ENCODE measurements at places on chromosomes 5 and 9. TPM values are rescaled to one million over a fixed set of nuclear protein-coding genes. Genes with fewer than 3 reads are reported as not detected.
A peak's percentile ranks its signal among the peaks of the same experiment; 100 is the strongest.

DNA sequence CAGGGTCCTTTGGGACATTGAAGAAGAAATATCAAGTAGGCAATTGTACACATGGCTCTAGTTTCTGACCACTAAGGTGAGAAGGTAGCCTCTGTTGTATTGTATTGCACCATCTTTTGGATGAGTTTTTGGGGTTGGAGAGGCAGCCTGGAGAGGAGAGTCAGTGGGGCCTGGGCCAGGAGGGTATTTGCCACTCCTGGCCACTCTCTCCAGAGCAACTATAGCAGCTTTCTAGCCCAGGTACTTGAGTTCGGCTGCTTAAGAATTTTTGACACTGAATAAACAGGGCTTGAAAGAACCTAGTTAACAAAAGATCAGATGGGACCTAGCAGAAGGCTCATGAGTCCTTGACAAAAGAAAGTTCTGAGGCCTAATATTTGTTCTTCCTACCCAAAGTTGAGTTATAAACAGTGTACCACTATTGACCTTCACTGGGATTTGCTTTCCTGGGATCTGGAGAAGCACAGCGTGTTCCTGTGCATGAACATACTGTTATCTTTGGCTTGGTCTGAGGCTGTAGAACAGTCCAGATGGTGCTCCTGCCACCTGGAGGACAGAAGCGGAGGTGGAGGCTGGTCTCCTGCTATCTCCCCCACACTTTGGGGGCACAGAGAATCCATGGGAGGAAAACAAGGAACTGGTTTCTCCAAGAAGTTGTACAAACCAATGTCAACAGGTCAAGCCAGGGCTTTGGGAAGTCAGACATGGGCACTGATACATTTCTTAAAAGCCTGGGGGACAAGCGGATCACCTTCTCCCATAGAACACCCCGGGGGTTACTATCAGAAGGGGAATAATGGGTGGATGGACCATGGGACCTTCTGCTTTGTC, 110.4 kb upstream of the LIFR start:
- H3K27me3 ChIP-seq = no peaks in the 10 kb centered on the region
- H3K4me1 ChIP-seq = no peaks in the 10 kb centered on the region
- no peak overlapping the region for H3K27ac ChIP-seq
- H3K4me3 ChIP-seq = no peak overlapping the region

- no peak for DNase-seq
- H3K4me1 ChIP-seq = peaks cover 29% of the 10 kb centered on the region
- H3K4me3 ChIP-seq = peak overlapping the region; percentile 56
- H3K36me3 ChIP-seq = no peaks in the 10 kb centered on the region
- H3K27me3 ChIP-seq = no peaks in the 10 kb centered on the region
Observed at GRCh38 chr9:128552744-128553440, 505 bp downstream of the SPTAN1 start.

RAB3C gene
- not detected for total RNA-seq

DNA sequence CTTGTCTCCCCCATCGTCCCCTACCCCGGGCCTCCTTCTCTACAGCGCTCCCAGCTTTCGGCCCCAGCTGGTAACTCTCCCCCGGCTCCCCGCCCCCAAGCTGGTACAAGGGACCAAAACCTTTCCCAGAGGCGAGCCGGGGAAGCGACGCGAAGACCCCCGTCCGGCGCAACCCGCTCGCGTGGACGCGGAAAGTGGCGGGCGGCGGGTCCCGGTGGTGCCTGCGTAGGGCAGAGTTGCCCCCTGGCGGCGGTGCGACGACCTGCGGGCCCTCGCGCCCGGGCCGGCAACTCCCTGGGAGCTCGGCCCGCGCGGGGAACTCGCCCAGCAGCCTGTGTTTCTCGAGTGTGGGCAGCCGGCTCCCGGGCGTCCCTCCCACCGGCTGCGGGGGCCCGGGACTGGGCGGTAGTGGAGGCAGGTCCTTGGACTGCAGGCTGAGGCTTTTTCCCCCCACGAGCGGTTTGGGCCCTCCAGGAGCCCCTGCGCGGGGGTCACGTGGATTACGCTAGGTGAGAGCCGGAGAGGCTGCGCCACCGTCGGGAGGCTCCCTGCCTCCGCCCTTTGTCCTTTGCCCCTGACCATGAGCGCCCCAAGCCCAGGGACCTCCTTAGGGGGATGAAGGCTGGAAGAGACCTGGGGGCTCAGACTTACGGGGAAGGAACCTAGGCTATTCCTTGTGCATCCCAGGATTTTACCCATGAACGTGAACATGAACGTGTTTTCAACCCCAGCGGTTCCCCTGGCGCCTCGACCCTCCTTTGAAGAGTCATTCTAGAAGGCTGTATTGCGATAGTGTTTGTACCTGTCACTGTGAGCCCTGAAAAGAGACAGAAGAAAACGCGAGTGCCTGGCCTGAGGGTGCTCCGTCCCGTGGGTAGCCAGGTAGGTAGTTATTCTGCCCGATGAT, 2.9 kb upstream of the FOXD1 start:
- DNase-seq = peak; percentile 50
- no peak overlapping the region for H3K27ac ChIP-seq
- H3K36me3 ChIP-seq = no peaks in the 10 kb centered on the region

GRCh38 chr9:108551030-108551841, 304.6 kb downstream of the ACTL7B start:
- no peak overlapping the region for H3K4me3 ChIP-seq
- DNase-seq = no peak
- no peaks in the 10 kb centered on the region for H3K36me3 ChIP-seq
- no peaks in the 10 kb centered on the region for H3K4me1 ChIP-seq

DNA sequence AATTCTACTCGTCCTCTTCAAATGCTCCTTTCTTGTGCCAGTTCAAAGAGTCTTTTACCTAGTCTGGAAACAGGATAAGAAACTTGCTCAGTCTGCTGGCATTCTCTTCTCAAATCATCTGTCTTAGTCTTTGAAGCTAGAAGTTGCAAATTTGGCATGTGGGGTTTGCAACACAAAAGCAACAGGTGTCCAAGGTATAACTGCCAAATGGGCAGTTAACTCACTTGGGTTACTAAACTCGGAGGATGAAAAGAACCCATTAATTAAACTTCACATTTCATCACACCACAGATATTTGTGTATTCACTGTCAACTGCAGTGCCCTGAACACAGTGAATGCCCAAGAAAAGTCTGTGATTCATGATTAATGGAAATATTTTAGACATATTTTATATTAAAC, 108.0 kb upstream of the TARS1 start:
- no peaks in the 10 kb centered on the region for H3K4me1 ChIP-seq
- no peaks in the 10 kb centered on the region for H3K36me3 ChIP-seq

- H3K4me1 ChIP-seq = peaks cover 6% of the 10 kb centered on the region
- no peak overlapping the region for H3K4me3 ChIP-seq
Observed at GRCh38 chr9:89002987-89003386, 11.7 kb downstream of the S1PR3 start.

GRCh38 chr5:65263321-65263720, 218.4 kb downstream of the ADAMTS6 start:
- no peaks in the 10 kb centered on the region for H3K36me3 ChIP-seq
- H3K4me1 ChIP-seq = no peaks in the 10 kb centered on the region
- DNase-seq = no peak

GRCh38 chr5:10354048-10354872, 765 bp downstream of the MARCHF6 start:
- H3K4me3 ChIP-seq = peak overlapping the region; percentile 89
- peak overlapping the region; percentile 96 for H3K27ac ChIP-seq
- peaks cover 11% of the 10 kb centered on the region for H3K4me1 ChIP-seq
- DNase-seq = peak; percentile 51
- no peaks in the 10 kb centered on the region for H3K27me3 ChIP-seq
- H3K36me3 ChIP-seq = no peaks in the 10 kb centered on the region

DNA sequence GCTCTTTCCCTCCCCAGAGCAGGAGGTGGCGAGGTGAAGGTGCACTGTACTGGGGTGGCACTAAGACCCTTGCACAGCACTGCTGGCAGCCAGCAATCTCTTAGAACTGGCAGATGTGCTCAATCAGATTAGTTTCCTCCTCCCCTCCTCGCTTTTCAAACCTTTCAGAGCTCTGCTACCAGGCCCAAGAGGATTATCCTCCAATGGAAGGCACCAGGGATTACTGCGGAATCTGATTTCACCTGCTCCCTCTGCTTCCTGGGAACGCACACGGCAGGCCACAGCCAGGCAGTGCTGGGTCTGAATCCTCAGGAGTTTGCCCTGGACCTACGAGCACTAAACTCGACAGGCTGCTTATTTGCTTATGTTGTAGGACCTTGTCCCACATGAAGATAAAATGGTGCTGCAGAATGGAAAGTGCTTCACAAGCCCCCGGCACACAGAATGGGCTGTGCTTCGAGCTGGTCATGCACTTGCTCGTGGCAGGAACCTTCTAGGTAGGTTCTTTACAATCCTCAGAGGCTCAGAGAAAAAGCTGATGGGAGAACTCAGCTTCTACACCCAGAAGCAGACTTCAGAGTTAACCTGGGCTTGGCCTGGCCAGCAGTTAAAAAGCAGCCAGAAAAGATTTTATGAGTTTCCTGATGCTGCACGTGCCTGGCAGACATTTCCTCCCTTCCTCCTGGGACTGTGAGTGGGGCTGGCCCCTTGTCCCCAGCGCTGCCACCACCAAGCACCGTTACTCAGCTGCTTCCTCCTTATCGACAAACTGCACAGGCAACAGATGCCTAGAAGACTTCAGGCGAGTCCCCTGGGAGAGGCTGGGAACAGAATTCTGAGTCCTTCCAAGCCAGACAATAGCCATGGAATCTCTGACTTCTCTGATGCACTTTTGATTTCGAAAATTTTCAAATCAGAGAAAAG, 33.1 kb downstream of the FABP6 start:
- no peaks in the 10 kb centered on the region for H3K27me3 ChIP-seq
- peaks cover 25% of the 10 kb centered on the region for H3K4me1 ChIP-seq
- DNase-seq = no peak
- H3K27ac ChIP-seq = no peak overlapping the region
- no peak overlapping the region for H3K4me3 ChIP-seq

DNA sequence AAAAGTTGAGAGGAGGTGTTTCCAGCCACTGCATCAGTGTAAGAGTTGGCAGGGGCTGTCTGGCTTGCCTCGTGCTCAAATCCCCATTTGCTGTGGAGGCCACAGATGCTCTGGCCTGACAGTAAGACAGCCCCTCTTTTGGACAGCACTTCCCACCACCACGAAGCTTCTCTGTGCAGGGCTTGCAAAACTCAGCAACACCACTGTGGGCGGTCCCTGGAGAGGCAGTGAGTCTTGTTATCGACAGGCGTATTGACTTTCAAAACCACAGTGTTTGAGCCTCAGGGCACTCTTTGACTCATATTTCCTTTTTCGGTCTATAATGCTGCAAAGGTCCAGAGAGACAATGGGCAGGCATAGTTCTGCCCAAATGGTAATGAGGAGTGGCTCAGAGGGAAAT, 539.5 kb downstream of the EBF1 start:
- H3K4me1 ChIP-seq = peaks cover 4% of the 10 kb centered on the region
- H3K27me3 ChIP-seq = no peaks in the 10 kb centered on the region
- no peak overlapping the region for H3K27ac ChIP-seq
- H3K36me3 ChIP-seq = no peaks in the 10 kb centered on the region
- no peak for DNase-seq
- no peak overlapping the region for H3K4me3 ChIP-seq

CCDC152 gene
- 4.0 TPM for total RNA-seq

KLHL3 gene
- 13.2 TPM for total RNA-seq

SMIM15 gene
- total RNA-seq = 24.1 TPM

DNA sequence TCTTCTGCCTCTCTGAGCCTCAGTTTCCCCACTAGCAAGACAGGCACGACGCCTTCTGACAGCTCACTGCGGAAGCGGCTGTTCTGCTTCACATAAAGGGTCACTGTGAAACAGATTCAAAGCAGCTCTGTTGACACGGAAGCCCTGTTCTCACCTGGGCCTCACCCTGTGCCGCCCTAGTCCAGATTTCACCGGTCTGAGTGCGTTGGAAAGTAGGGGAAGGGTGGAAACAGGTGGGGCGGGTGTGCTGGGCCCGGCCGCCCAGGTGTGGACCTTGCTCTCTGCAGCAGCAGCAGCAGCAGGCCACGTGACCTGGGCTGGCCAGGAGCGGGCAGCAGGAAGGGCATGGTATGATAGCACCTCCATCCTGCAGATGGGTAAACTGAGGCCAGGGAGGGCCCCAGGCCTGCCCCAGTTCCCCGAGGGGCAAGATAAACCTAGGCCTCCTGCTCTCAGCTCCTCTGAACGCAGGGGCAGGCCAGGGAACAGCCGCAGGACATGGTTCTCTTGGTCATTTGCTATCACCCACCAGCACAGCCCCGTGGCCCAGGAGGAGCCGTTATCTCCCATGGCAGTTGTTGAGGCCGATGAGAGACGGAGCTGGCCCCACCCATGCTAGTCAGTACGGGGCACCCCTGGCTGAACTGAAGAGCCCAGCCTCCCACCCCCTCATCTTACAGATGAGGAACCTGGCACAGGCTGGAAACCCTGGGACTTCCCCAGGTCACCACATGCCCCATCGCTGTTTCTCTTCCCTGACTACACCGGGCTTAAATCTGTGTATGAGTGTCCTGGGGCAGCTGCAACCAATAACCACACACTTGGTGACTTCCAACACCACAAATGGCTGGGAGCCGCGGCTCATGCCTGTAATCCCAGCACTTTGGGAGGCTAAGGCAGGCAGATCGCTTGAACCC, 12.1 kb downstream of the PTGES2 start:
- H3K27me3 ChIP-seq = no peaks in the 10 kb centered on the region
- no peak overlapping the region for H3K4me3 ChIP-seq
- peaks cover 7% of the 10 kb centered on the region for H3K36me3 ChIP-seq
- H3K4me1 ChIP-seq = peaks cover 27% of the 10 kb centered on the region
- no peak for DNase-seq
- H3K27ac ChIP-seq = peak overlapping the region; percentile 41

LRRTM2 gene
- 0.43 TPM for total RNA-seq

DNA sequence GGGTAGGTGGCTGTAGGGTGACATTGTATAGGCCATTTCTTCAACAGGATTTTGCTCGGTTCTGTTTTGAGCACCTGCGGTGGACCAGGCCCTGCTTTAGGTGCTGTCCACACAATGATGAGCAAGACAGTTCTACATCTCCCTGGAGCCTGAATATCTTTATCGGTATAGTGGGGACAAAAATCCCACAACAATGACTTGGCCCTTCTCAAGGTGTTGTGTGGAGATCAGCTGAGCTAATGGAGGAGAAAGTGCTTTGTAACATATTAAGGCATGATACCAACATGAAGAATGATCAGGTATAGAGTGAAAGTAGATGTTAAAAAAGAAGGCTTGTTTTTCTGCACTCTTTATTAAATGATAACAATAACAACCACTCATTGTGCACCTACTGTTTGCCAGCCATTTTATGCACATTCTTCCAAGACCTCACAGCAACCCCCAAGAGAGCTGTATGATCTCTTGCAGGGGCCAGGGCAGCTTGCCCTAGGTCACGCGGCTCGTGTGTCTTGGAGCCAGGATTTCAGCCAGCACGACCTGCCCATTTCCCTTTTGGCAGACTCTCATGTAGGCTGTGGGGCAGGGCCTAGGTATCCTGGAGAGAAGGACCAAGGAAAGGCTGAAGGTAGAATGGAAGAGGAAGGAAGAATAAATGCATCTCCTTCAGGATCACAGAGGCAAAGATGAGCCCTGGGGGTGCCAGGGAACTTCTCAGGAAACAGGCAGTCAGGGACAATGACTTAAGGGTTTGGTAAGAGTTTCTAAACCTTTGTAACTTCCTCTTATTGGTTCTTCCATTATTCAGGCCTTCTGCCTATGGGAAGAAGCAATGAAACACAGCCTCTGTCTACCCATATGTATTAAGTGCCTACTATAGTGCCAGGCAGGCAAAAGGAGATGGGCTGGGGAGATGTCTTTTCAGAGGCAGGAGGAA, 50.0 kb upstream of the PPARGC1B start:
- DNase-seq = no peak
- no peaks in the 10 kb centered on the region for H3K36me3 ChIP-seq
- H3K27me3 ChIP-seq = no peaks in the 10 kb centered on the region
- peak overlapping the region; percentile 21 for H3K27ac ChIP-seq
- H3K4me1 ChIP-seq = peaks cover 26% of the 10 kb centered on the region

C5orf58 gene
- total RNA-seq = not detected
